ENCODE measurements at places on chromosomes 3 and 15.

DNA sequence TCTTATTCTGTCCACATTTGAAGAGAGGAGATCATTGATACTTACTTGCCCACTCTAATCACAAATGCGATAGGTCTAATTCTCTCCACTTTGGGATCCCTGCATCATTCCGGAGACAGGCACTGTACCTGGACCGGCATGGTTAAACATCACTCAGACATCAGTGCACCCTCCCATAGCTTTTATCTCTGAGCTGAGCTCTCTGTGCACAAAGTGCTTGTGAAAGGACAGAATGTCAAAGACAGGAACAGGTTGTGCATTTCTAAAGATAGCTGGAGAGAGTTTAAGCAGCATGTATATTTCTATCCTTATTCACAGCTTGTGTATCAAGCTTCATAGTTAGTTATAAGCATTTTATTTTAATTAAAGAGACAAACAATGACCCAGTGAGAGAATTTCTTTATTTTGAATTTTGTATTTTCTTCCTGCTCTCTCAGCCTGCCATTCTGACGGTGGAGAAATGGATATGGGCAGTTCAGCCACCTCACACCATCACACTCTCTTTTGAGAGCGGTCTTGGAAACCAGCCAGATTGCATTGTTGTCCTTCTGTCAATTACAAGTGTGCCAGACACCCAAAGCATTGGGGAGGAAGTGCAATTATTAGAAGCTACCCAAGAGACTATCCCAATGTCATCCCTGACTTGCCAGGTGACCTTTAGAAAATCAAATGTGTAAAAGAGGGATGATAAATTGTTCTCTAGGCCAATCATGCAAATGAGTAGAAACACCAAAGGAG lies 65.2 kb upstream of the CHL1 start:
- DNase-seq, result no peak

DNA sequence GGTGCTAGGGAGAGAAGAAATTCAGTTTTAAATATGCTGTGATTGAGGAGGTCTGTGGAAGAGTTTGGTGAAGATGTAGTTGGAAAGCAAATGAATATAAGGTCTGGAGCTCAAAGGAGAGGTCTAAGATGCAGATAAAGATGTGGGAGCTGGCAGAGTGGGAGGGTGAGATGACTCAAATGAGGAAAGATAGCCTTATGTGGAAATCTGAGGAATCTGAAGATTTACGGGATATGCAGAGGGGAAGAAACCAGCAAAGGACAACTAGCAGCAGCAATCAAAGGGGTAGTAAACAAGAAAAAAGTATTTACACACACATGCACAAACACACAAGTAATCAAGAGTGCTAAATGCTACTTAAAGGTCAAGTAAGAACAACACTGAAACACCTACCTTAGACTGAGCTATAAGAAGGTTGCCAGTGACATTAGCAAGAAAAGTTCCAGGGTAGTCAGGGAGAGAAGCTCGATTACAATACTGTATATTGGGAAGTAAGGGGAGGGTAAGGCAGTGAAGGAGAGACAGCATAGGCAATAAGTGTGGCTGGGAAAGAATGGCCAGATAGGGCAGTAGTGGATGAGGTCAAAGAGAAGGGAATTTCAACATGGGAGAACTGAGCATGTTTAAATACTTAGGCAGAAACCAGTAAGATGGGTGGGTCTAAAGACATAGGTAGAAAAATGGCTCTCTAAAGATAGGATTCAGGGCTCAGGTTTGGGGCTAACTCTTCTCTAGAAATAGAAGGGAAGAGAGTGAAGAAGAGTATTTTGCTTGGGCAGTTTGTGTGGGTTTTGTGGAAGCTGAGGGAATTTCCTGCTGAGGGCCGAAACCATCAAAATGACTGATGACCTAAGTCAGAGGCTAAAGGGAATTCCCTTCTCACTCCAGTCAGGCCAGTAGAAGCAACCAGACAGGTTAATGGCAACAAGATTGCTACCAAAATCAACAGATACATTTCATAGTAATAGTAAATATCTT lies 8.9 kb downstream of the CMTM6 start:
- DNase-seq, result no peak

DNA sequence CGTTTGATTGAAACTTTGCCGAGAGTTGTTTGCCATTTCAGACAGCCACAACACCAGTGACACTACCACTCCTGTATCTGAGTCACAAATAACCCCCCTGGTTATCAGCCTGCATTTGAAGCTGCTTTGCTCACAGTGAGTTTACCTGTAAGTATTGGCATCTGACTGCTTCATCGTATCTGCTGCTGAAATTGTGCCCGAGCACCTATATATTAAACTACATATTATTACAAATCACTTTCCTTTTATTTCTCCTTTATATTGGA lies 39.2 kb upstream of the SPSB4 start:
- DNase-seq, result no peak

DNA sequence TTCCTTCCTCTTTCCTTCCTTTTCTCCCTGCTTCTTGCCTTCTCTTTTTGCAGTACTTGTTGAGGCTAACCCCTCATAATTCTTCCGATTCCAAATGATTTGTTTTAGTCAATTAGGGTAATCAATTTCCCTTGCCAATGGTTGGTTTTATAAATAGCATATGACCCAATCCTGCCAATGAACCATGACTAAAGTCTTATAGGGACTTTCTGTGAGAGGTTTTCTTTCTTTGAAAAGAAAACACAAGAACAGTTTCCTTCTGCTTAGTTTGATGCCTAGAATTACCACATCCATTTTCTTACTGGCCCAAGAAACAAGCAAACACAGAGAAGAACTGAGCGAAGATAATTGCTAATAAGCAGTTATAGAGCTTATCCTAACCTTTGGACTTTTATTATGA lies 292.5 kb upstream of the SATB1 start:
- no peak for DNase-seq

GRCh38 chr3:129118745-129119144 lies 2.9 kb downstream of the RAB43 start:
- DNase-seq, result no peak

DNA sequence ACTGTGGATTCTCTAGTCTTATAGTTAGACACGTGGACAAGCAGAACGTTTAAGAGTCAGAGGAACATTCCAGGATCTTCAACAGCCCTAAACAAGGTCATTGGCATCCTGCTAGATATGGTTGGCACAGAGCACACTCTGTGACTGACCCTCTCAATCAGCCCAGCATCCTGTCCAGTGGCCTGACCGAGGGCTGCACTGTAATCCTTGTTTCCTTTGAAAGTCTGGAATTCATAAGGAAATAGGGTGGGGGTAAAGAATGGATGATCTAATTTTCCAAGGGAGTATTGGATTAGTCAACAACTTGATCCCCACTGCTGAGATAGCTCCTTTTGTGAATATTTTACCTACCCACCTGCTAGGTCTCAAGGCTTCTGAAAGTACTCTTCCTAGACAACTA lies 94.5 kb upstream of the DLG1 start:
- no peak for DNase-seq

GRCh38 chr15:41801850-41802455 lies 25.9 kb upstream of the JMJD7 start:
- DNase-seq, result no peak

DNA sequence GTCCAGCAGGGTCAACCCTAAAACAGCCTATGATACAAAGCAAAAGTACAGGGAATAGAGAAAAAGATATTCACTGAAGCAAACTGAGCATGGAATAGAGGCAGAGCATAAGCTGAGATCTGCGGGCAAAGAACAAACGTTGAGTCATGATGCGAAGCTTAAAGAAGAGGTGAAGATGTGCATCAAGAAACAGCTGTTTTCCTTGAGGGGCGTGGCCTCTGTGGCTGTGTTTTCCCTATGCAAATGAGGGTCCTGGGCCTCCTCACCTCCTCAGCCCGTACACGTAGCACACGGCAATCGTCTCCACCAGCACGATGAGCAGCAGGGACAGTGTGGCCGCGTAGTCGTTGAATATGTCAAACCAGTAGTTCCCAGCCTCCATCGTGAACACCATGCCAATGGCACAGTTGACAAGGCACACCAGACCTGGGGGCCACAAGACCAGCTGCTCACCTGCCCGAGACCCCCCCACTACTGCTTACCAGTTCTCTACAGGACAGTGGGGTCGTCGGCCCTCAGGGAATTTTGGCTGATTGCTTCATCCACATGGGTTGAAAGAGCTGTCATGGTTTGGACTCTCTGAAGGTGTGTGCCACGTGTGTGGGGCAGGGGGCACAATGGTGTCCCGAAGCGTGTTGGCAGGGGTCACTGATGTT lies 33.6 kb downstream of the SLC6A20 start:
- no peak for DNase-seq

DNA sequence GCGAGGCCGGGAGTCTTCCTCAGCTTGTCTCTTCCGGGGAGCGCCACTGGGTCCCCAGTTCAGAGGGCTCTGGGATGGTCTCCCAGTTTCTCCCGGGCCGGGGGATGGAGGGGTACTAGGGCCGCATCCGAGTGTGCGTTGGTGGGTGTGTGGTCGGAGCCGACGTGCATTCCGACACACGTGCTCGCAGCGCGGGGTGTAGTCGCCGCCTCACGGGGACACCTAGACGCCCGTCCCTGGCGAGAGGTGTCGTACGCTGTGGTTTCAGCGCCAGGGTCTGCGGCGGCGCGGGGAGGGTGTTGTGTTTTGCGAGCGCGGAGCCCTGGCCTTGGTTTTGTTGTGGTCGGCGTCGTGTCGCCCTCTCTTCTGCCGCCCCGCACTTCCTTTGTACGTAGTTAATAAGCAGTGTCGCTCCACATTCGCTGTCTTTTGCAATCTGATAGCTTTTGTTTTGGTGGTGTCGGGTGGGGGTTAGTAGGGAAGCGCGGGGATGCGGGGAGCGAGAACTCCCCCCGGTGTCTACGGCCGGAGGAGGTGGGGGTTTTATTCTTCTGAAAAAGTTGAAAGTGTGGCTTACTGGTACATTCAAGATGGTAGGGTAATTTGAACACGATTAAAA lies 2.2 kb downstream of the IGF1R start:
- peak; percentile 51 for DNase-seq

- DNase-seq, result no peak
These were observed 69.3 kb upstream of the PRR23C start for GRCh38 chr3:139113993-139114375.

DNA sequence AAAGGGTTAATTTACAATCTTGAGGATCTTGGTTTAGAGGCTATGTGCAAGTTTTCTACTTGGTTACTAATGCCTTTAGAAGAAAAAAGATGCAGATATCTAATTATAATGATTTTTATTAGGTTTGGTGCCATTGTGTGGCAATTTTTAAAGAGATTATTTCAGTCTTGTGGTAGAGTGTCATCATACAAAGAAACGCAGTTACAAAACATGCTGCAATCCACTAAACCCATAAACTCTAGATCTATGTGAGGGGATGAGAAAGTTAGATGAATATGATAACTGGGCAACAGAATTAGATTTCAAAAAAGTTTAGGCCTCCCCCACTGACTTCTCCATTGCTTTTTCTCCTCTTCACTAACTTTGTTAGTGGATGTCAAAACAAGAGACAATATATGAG lies 106.0 kb downstream of the ARPP21 start:
- DNase-seq, result no peak

GRCh38 chr3:132180337-132180791 lies 136.8 kb upstream of the ACP3 start:
- DNase-seq, result peak; percentile 69

GRCh38 chr3:57559526-57559925 lies 3.5 kb downstream of the PDE12 start:
- no peak for DNase-seq

DNA sequence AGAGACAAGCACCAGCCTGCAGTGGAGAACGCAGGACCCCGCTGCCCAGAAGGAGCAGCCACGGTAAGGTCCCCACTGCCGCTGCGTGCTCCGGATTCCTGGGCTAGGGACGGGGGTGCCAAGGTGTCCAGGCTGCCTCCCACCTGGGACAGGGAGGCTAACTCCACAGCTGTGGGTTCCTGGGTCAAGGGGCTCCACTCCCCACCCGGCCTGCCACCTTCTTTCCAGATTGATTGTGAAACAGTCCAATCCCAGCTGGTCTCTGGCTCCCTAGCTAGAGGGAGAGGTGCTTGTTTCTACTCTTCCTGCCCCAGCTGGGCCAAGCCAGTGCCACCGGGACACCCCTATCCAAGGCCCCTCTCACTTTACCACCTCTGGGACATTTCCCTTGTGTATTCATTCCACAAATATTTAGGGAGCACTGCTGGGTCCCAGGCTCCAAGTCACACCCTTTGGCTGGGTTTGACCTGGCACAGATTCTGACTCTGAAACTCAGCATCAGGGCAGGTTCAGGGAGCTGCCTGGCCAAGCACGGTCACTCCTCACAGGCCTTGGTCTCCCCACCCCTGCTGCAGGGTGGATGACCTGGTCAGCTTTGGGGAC lies 1.9 kb downstream of the PAK6 start:
- DNase-seq, result no peak

DNA sequence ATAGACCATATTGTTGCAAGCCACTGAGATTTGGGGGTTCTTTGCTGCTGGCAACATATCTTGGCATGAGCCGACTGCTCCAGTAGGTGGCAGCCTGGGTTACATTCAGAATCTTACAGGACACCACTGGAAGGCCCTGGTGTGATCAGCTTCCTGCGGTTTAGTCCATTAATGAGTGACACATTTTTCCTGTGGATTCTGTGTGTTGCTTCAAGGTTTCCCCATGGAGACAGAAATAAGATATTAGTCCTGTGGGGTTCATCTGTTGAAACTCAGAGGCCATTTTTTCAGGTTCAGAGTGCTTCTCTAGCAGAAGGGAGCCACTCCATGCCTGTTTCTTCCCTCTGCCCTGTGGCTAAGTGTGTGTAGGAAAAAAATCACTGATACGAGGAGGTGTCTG lies 116.2 kb downstream of the MFSD1 start:
- DNase-seq, result peak; percentile 92

DNA sequence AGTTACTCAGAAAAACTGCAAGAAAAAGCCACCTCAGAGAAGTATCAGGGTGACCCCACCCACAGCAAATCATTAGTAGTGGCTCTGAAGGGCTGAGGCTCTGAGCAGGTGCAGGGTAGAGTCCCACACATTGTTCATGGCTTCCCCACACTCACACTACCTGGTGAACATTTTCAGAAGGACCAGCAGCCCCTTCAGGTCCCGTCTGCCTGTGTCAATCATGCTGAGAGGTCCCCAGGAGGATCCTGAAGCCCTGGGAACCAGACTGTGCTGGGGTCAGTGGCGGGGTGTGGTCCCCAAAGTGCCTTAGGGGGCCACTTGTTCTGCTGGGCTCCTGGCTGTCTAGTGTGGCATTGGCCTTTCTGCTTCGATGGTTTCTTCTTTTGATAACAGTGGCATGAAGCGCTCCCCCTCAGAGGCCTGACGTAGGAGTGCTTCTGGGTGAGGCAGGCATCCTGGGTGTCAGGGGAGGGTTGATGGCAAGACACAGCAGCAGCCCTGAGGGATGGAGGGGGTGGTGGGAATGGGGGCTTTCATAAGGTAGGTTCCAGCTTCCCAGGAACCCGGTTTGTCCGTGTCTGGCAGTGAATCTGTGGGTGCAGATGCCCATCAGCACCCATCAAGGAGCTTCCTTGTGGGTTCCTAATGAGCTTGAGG lies 19.0 kb upstream of the FANCD2 start:
- no peak for DNase-seq

DNA sequence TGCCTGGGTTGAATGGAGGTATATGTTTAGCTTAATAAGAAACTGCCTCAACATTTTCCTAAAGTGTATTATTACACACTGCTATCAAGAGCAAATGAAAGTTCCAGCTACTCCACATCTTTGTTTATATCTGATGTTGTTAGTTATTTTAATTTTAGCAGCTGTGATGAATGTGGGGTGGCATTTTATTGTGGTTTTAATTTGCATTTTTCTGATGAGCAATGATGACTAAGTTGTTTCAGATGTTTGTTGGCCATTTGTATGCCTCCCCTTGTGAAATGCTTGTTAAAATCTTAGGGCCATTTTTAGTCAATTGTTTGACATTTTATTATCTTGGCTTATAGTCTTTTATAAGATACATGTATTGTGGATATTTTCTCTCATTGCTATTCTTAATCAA lies 260.4 kb upstream of the SLCO3A1 start:
- DNase-seq, result no peak

Measured in HT-29 (cell line).